EL (cell line): ENCODE measurements at places on chromosomes 3 and 15.

- DNase-seq = peak; percentile 98
Observed at GRCh38 chr3:126540342-126540849, 16.4 kb downstream of the CHST13 start.

DNA sequence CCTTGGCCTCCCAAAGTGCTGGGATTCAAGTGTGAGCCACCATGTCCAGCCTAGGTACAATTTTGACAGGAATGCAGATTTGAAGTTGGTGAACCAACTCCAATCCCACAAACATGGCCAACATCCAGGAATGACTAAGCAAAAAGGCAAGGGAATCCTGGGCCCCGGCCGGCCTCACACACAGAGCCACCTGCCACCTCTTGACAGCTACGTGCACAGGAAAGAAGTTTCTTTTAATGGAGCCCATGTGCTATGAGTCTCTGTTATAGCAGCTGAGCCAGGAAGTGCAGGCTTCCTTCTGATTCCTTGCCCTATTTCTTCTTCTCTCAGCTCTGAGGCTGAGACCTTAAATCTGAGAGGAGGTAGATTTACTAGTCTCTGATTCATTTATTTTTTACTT lies 8.8 kb downstream of the TMEM40 start:
- peak; percentile 88 for DNase-seq

DNA sequence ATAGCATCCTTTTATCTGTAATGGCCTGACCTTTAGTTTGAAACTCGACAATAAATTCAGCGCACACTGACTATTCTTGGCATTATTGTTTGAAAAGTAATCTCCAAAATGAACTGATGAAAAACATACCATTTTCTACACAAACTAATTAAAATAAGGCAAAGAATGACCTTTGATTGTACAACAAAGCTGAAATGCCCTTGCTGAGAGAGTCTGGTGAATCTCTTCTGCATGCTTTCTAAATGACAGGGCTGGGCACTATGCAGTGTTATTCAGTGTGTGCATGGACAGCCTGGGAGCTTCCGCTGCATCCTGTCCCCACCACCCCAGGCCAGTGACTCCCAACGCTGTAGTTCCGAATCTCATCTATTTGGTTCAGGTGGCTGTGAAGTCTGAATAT lies 530.8 kb downstream of the FOXP1 start:
- no peak for DNase-seq

GRCh38 chr3:30847592-30847991 lies 46.9 kb downstream of the GADL1 start:
- no peak for DNase-seq

DNA sequence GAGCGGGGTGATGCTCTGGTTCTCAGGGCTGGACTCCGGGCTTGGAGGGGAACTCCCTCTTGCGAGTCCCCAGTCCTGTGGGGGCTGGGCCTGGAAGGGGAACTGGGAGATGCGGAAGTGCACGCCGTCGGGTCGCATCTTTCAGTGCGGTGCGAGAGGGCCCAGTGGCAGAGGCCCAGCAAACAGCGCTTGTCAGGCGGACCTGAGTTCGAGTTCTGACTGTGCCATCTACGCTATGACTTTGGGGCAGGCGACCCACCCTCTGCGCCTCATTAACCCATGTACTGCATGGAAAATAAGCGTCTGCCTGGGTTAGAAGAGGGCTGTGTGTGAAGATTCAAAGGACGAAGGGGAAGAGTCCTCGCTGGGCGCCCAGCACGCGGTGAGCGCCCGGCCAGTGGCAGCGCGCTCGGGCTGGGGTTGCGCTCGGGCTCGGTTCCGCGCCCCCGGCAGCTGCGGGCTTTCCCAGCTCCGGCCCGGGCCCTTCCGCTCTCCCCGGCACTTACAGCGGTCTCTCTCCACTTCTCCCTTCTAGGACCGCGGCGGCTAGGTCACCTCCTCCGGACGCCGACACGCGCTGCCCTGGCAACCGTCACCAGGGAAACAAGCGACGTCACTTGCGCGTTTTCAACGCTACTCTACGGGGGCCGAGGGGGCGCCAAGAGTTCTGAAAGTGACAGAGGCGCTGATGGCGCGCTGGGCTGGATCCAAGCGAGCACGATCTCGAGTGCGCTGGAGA lies at the start of gene CCDC13:
Gene CCDC13, minus strand, starts transcription at position 584 of the 739 bp plus-strand sequence. CDS start 14,908 bp downstream, outside the sequence.
- DNase-seq = peak; percentile 91

DNA sequence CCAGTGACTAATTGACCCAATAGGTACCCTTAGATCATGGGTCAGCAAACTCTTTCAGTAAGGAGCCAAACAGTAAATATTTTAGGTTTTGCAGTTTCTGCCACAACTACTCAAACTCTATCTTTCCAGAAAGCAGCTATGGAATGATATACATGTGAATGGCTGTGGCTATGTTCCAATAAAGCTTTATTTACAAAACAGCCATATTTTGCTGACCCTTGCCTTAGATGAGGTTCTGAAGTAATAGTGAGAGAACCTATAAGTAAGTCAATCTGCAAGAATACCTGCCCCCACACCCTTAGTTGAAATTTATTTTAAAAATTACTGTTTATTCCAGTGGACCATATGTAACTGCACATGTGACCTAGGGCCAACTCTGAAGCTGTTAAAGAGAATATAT lies 134.0 kb downstream of the CMSS1 start:
- peak; percentile 23 for DNase-seq

- DNase-seq = no peak
Observed at GRCh38 chr3:171503817-171504216, 43.6 kb upstream of the TNIK start.

DNA sequence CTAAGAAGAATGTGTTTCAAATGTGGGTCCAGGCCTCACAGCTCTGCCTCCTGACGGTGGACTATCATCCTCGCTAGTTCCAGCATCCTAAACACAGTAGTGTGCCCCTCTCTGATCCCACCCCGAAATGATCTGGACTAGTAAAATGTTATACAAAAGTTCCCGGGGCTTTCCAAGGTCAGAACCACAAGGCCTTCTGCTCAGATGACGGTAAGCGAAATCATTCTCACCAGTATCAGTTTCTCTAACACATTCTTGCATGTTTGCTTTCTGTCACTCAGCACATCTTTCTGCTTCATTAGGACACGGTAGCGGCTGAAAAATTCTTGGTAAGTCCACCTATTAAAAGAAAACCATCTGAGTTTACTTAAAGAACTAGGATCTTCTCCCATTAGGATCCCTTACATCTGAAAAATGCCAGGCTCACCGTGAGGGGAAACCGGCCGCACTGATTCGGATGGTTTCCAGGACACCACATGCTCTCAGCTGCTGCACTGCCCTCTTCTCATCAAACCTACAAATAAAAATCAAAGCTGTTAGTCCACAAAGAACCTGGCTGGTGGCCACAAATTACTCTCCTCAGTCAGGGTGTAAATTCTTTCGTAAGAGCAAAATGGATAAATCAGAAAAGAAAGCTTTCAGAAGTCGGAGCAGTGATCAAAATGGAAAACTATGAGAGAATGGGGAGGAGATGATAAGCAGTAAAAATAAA lies 83.9 kb upstream of the MYO5C start:
- DNase-seq = no peak

DNA sequence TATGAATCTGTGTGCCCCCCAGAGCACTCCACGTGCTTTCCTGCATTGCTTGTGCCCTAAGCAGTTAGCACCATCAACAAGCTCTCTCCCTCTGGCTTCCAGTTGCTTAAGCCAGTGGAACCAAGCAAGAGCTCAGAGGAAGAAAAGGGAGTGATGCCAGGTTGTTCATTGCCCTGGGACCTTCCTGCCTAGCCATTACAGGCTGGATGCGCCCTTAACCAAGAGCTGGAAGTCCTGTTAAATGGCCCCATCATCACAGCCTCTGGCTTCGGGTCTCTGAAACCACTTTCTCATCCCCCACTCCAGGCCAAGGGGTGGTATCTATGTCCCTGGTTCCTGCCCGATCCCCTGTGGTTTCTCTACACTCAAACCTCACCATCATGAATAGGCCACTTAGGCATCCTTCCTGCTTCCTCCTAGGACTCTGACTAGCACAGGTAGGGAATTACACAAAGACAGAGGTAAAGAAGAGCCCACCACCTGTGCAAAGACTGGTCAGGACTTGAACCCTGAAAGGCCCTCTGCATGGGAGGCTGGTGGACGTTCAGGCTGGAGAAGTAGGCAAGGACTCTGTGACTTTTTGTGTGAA lies 309.5 kb upstream of the TRIM42 start:
- DNase-seq = no peak

DNA sequence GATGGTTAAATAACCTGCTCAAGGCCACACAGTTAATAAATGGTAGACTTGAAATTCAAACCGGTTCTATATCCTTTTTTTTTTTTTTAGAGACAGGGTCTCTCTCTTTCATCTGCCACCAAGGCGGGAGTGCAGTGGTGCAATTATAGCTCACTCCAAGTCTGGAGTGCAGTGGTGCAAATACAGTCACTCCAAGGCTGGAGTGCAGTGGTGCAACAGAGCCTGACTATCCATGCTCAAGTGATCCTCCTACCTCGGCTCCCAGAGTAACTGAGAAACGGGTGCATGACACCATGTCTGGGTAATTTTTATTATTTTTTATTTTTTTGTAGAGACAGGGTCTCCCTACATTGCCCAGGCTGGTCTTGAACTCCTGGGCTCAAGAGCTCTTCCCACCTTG lies 23.4 kb downstream of the DPP8 start:
- DNase-seq = no peak

GRCh38 chr3:161264852-161265251 lies 43.7 kb downstream of the NMD3 start:
- DNase-seq = peak; percentile 73

- peak; percentile 88 for DNase-seq
Observed at GRCh38 chr3:101020351-101021015, 27.3 kb upstream of the ABI3BP start.

- DNase-seq = no peak
Observed at GRCh38 chr15:31590609-31591008, 264.0 kb downstream of the KLF13 start.

DNA sequence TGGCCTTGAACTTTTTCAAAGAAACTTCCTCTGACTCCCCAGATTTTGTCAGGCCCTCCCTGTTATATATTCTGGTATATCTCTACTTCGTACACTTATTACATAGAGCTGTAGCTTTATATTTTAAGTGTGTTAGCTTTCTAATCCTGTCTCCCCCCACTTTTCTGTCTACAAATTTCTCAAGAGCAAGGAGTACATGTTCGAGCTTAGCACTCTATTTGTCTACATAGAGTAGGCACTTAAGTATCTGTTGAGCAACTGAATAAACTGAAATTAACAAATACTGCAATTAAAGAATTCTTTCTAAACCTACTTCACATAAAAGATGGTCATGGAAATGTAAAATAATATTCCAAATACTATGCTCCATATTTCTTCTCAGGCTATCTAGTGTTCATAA lies 39.4 kb downstream of the UACA start:
- DNase-seq = no peak

GRCh38 chr15:96559631-96560030 lies 229.1 kb downstream of the NR2F2 start:
- no peak for DNase-seq

DNA sequence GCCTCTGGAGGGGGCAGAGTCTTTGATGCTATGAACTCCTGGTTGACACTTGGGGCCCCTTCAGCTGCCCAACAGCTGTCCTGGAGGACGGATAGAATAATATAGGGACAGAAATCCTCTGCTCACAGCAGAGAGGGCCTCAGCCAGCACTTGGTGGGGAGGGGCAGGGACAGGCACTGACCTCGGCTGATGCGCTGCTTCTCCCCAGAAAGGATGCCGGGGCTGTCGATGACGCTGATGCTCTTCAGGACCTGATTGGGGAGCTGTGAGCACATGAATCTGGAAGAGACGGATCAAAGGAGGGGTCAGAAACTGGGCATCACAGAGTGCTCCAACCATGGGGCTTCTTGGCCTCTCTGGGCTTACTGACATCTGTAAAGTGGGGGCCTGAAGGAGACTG lies 29.5 kb downstream of the EHD4 start:
- no peak for DNase-seq
